ENCODE measurements at places on chromosomes 1 and 21. TPM values are rescaled to one million over a fixed set of nuclear protein-coding genes. Genes with fewer than 3 reads are reported as not detected.

Gene VCAM1
- total RNA-seq = 17.4 TPM

Gene FMO4
- total RNA-seq = 17.8 TPM

Gene PRAMEF4
- not detected for total RNA-seq

Gene CLEC20A
- not detected for total RNA-seq

Gene CLDN17
- not detected for total RNA-seq
